ENCODE measurements at places on chromosomes 5 and 9.

DNA sequence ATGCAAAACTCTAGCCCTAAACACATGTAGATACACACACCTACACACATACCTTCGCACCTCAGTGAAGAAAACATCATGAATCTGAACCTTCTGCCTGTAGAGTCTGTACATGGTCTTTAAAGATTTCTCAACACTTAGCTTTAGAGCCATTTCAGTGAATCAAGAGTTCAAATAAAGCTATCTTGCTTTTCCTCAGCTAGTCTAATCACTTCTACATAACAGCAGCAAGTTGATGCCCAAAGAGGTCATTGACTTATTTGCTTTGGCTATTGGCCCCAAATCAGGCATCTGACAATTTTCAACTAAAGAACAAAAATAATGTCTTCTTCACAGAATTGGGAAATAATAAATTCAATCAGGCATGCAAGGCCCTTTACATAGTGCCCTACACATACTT lies 127.9 kb upstream of the SGCD start:
- no peak for DNase-seq

DNA sequence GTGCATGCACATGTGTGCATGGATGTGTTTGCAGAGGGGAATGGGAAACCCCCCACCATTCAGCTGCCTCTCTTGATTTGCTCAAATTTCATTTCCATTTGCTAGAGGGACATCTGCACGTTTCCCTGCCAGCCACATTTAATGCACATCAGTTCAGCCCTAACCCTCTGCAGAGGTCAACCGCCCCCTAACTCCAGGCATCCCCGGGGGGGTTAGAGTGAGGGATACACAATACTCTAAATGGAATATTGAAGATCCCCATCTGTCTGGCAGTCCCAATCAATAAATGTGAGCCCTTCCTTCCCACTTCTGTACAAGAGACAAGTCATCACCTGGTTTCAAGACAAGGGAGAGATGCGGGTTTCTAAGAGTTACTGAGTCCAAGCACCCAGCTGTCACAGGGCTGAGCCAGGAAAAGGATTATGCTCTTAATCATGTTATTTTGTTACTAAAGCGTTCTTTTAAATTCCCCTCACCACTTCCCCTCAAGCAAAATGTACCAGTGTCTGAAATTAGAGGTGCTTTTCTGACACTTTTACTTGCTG lies 134.1 kb downstream of the SEMA6A start:
- DNase-seq, result no peak

DNA sequence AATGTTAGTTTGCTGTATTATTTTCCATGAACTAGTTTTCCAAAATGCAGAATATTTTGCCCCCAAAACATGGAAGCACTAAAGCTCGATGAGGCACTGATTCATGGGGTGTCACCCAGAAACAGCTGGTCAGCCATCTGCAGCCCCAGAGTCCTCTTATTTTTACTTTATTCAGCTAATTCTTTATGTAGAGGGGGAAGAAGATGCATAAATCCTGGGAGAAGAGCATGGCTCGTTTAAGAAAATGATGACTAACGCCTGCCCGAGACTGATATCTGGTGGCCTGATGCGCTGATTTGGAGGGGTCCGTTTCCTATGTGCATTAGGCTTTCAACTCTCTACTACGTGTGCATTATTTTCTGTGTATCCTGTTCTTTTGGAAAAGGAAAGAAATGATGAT lies 390.3 kb upstream of the MEF2C start:
- DNase-seq, result no peak

DNA sequence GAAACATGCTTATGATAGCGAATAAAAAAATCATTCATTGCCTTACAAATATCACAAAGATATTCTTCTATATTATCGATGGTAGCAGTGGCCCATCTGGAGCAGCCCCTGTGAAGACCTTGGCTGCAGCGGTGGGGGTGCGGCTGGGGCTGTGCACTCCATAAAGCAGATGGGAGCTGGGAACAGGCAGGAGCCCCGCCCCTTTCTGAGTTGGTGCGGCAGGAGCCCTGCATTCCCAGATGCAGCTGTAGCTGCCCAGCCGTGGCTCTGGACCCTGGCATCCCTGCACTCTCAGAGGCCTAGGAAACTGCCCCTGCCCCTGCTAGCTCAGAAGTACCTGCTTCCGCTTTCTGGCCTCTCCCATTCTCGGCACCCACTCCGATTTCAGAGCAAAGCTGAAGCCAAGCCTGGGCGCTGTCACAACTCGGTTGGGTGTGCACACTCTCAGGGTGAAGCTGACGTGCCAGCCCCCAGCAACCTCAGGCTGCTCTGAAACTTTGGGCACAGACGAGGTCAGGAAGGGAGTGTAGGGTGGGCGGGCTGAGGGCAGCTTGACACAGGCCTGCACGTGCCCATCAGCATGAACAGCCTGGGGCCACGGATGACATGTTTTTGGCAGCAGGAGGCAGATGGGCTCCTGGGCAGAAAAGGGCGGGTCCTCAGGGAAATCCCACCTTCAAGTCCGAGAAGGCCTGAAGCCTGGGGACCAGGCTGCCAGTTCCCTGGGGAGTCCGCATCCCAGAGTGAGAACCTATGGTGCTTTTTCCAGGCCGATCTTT lies 1440.8 kb upstream of the ACO1 start:
- DNase-seq, result no peak

DNA sequence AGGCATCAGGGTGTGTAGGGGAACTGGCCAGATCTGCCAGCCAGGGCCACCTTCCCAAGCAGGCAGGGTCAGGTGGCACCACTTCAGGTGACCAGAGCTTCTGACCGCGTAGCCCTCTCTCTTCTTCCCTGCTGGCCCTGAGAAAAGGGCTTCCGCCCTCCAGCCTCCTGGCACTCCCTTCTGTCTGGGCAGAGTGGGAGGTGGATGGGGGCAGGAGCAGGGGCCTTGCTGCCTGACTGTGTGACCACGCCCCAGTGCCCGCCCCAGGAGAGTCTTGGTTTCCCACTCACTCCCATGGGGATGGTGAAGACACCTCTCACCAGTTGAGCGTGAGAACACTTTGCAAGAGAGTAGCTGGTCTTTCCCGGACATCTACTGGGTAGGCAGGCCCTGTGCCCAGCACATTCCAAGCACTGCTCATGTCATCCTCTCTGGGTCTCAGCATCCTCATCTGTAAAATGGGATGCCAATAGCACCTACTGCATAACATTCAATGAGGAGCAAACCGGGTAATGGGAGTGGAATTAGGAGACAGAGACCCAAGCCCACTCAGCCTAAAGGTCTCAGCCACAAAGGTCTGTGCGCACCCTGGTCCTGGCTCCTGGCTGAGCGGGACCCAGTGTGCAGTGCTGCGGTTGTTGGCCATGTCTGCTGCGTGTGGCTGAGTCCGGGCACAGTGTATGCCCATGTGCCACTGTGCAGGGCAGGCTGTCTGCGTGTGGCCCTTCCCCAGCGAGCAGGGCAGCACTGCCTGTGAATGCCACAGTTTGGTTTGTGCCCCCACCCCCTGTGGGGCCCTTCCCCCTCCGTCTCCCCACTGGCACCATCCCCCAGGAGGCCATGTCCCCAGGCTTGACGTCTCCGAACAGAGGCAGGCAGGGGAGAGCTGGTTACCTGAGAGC lies 179.1 kb upstream of the IER5L start:
- no peak for DNase-seq

DNA sequence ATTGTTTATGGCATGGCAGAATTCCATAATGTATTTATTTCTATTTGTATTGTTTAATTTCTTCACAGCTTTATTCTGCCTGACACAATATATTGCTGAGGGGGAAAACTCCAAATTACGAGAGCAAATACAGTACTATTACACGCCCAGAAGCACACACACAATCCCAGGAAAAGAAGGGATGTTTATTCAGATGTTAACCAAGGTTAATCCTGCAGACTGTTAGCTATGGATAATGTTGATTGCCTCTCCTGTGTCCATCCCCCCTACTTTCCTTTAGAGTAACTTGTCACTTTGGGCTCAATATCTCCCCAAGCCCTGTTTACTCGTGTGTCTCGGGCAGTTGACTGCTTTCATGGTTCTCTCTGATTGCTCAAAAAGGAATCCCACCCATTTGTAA lies 84.2 kb upstream of the ERCC6L2 start:
- no peak for DNase-seq

GRCh38 chr5:127849891-127850290 lies 146.7 kb downstream of the CCDC192 start:
- DNase-seq, result no peak

- no peak for DNase-seq
These were observed 1.6 kb downstream of the CCNJL start for GRCh38 chr5:160310552-160311295.

DNA sequence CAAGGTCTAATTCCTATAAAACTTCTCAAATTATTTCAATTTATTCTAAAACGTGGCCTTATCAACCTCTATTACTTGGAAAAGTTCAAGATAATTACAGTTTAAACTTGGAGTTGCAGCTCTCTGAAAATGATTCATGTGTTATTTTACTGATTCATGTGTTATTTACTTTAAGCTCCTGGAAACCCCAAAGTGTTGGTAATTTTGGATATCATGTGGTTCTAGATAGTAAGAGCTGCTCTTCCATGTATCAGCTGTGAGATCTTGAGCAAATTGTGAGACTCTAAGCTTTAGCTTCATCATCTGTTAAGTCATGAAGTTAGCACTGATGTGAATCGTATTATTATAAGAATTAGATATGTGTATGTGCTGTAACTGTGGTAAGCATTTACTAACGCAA lies 749.2 kb downstream of the TLE4 start:
- no peak for DNase-seq

GRCh38 chr9:15139469-15139868 lies 167.5 kb downstream of the TTC39B start:
- no peak for DNase-seq

- DNase-seq, result no peak
These were observed 109.7 kb downstream of the MSX2 start for GRCh38 chr5:174834081-174834480.

DNA sequence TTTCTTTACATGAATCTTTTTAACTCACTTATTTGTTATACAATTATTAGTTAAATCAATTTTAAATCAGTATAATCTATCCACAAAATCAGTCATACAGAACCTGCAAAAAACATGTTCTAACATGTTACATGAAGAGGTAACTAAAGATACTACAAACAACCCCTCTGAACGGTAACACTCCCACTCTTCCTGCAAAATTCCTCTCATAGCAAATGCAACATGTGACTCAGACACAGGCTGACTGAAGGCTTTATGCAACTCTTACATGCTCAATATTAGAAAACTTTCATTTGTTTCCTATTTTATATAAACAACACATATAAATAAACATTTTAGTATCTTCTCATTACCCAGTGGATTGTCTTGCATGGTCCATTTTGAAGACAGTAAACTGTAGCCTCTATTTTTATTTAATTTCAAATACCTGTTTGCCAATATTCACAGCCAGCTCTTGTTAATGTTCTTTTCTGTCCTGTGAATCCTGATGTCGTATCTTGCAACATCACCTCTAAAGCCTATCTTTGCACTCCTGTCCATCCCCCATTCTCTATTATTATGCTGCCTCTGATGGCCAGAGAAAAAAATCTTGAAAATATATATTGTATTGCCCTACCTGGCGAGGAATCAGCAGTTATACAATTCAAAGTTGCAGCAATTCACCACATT lies 100.5 kb upstream of the CCDC152 start:
- no peak for DNase-seq

DNA sequence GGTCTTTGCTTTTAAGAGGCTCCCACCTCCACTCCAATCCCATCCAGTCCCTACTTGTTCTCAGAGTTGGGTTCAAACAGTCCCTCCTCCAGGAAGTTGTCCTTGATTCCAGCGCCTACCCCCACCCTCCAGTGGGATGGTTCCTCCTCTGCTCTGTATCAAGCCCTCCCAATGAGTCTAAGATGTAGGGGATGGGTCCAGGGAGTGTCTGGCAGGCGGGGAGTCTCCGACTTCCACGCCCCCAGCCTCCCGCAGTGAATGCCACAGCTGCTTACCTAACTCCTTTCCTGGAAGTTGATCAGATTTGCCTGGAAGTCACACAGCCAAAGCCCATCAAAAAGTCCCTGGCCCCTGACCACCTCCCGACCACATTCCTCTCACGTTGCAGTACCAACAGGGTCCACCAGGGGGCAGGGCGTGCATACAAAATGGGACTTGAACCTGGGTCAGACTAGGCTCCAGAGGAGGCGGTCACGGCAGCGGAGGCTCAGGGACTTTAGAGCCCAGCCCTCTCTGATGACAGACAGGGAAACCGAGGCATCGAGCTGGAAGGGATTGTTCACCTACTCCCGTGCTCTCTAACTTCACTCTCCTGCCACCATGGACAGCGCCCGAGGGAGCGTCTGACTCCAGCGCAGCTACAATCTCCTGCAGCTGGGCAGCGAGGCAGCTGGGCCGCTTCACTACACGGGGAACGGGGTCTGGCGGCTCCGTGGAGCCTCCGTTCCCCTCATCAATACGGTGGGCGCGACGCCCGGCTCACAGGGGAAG lies 25.0 kb upstream of the TDRD7 start:
- peak; percentile 47 for DNase-seq

GRCh38 chr5:76256116-76256889 lies 146.8 kb upstream of the IQGAP2 start:
- peak; percentile 41 for DNase-seq

DNA sequence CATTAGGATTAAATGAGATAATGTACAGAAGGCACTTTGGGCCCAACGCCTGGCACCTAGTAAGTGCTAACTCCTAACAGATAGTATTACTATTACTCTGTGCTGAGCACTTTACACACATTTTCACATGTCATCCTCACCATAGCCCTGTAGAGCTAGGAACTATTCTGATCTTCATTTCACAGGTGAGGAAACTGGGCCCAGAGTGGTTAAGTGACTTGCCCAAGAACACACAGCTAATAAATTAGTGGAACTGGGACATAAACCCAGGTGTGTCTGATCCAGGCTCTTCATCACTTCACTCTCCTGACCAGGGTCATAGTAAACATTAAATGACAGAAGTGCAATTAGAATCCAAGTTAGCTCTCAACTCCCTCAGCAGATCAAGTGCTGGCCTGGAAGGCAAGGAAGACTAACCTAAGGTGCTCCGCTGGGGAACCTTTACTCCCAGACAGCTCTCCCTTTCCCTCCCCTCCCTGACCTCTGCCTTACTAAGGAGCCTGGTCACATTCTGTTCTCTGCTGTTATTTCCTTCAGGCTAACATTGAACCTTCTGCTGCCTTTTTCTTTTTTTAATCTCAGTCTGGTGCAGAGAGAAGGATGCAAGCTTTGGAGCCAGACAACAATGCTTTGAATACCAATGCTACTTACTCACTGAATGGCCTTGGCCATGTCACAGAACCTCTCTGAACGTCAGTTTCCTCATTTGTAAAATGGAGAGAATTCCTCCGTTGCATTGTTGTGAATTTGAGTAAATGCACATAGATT lies 4.1 kb upstream of the ADRA1B start:
- no peak for DNase-seq

DNA sequence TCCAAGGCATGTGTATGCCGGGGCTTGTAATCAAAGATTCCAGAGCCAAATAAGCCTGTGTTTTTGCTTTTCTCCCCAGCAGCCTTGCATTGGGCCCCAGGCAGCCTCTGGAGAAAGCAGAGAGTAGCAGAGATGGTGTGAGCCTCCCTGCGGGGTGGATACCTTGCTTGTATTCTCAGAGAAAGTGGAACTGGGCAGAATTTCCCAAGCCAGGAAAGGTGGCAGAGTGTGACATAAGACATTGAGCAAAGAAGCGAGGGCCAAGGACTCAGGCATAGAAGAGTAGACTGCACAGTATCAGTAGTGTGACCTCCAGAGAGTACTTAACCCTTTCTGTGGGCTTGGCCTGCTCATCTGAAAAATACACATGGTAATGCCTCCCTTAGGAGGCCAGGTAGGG lies 1.6 kb upstream of the GSN start:
- no peak for DNase-seq
